ENCODE measurements at places on chromosomes 3 and 15.

- no peak for DNase-seq
Measured at GRCh38 chr3:170038434-170039110, 777 bp downstream of the GPR160 start.

DNA sequence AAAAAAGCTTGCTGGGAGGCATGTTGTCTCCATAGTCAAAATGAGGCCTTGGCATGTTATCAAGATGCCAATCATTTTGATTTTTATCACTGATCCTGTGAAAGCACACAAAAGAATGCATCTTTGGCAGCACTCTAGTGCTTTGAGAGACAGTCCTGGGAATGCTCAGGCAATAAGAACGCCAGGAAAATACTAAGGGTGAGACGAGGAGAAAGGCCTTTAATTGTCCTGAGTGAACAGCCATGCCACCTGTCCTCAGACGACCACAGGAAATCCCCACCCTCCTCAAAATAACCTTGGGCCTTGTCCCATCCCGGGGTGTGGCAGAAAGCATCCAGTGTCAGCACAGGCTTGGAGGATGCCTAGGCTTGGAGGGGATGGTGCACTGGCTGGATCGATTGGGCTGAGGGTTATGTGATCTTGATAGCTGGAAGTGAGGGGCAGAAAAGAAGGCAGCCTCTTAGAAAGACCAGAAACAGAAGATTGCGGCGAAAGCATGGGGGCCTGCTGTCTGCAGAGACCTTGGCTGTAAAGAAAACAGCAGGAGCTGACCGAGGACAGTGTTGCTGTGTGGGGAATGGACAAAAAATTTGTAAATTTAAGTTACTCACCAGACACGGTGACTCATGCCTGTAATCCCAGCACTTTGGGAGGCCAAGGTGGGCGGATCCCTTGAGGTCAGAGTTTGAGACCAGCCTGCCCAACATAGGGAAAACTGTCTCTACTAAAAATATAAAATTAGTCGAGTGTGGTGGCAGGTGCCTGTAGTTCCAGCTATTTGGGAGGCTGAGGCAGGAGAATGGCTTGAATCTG lies 7.3 kb downstream of the TMEM158 start:
- peak; percentile 78 for DNase-seq

- peak; percentile 78 for DNase-seq
Measured at GRCh38 chr3:45178183-45179023, 32.2 kb upstream of the CDCP1 start.

GRCh38 chr3:185353823-185354614 lies 8.9 kb upstream of the MAP3K13 start:
- DNase-seq = peak; percentile 61

DNA sequence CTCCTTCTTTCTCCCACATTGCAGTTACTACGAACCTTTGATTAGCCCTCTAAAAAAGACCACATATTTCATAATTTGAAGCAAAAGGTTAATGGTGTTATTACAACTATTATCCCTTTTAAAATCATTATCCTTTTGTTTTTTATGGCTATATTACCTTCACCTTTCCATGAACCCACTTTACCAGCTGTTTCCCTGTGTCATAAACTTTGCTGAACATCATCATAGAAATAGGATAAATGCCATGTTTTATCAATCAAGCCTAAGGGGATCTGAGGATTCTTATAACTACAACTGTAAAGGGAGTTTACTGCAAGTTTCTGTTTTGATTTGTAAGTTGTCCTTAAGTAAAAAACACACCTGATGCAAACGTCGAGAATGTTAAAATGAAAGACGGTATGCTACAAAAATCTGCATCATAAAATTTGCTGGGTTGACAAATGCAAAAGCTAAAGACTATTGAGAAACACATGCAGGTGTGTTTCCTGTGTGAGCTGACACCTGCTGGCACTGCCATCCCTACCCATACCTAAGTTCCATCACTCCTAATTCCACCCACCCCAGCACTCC lies 39.1 kb upstream of the ARRDC4 start:
- DNase-seq = no peak

- no peak for DNase-seq
Measured at GRCh38 chr3:57143886-57144459, 21.2 kb downstream of the IL17RD start.

All from fibroblast of skin of back (primary cell).